ENCODE measurements at places on chromosomes 4 and X. TPM values are rescaled to one million over a fixed set of nuclear protein-coding genes. Genes with fewer than 3 reads are reported as not detected.
A peak's percentile ranks its signal among the peaks of the same experiment; 100 is the strongest.

WNK3 gene
- total RNA-seq, result 4.8 TPM

PFKFB1 gene
- not detected for total RNA-seq

DIPK2B gene
- total RNA-seq, result 0.24 TPM

FAM47C gene
- not detected for total RNA-seq

PLCXD1 gene
- total RNA-seq, result 1.4 TPM

DNA sequence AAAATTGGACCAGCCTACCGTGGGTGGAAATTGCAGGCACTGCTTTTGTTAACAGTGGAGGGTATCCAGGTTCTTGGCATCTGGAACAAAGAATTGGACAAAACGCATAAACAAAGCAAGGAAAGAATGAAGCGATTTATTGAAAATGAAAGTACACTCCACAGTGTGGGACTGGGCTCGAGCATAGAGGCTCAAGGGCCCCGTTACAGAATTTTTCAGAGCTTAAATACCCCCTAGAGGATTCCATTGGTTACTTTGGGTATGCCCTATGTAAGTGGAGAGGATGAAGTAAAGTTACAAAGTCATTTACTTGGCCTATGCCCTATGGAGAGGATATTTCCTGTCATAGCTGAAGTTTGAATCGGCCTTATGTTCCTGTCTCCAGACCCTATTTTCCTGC lies 85.3 kb downstream of the GLUD2 start:
- DNase-seq, result no peak

DNA sequence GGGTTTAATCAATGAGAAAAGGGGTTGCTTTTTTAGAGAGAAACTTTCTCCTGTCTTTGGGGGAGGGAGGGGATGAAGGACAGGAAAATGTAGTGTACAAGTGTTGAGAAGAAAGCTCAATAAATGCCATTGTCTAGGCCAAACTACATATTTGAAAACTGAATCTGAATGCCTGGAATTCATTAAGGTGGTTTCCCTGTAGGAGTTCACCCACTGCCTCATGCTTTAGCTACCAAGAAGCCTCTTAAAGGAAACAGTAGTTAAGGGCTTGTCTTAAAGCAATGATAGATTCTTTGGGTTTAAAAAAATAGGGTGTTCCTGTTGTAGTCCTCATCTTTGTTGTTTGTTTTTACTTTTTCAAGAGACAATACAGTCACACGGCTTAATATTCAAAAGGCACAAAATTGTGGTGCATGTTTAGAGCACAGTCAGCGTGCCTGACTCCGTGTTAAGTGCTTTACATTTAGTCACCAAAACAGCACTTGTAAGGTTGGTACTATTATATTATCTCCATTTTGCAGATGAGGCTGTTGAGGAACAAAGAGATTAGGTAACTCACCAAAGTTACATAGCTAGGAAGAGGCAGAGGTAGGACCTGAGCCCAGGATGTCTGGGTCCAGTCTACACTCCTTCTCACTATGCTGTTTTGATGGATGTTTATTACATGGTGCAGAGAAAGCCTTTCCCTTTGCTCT lies 46.0 kb downstream of the FNIP2 start:
- no peak for DNase-seq

DNA sequence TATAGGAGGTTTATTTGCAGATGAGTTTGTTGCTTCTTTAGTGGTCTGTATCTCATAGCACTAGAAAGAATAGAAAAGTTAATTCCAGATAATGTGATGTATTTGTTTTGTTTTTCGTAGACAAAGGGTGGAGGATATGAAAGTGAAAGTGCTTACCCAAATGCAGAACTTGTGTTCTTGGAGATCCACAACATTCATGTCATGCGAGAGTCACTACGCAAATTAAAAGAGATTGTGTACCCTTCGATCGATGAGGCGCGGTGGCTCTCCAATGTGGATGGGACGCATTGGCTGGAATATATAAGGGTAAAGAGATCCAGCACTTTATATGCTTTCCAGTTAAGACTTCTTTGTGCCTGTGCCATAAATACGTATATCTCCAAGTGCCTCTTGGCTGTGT lies 43.3 kb downstream of the MTMR1 start:
- no peak for DNase-seq

DNA sequence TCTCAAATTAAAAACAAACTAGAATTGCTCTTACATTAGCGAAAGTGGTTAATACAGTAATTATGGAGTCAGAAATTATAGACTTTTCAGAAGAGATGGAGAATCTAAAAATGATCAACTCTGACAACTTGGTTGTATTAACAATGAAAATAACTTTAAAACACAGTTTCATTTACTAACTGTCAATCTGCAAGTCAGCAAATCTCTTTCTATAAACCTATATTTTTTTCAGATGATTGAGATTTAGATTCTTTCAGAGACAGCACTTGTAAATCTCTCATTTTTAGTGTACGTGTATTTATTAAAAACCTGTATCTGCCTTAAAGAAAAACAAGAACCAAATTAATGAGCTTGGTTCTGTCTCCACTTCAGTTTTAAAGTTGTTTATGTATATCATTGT lies 311.4 kb downstream of the EPHA5 start:
- DNase-seq, result no peak

DNA sequence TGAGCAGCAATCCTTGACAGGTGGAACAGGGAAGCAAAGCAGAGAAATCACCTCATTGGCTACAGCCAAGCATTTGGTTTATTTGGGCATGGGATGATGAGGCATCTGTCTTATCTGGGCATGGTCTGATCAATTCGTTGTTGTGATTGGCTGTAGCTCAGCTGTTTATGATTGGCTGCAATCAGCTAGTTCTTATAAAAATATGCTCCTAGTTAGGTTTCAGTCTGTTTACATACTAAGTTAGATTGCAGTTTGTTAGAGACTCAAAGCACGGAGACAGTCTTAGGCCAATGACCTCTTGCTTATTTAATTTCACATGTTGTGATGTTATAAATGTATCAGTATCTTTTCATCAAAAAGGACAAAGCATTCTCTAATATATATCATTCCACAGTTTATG lies 312.0 kb downstream of the PDGFC start:
- no peak for DNase-seq

- no peak for DNase-seq
Measured at GRCh38 chr4:104941661-104942062, 205.0 kb upstream of the TET2 start.

DNA sequence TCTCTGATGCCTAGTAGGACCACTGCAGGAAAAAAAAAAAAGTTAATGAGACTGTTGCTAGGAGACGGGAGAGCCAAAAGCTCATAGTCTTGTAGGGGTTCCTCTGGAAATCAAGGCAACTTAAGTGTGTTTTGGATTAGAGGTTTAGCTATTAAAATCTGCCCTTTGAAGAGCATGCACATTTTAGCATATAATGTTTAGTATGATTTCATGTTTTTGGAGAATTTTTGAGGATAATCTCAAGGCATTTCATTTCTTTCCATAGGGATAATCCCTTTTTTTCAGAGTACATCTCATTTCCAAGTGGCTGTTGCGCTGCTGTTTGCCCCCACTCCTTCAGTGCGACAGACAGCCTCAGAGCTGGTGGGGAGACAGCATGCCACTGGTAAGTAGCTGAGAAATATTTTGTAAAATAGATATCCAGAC lies at the start of gene LINC00632:
LINC00632 (plus strand) TSS at position 339 of the 426 bp plus-strand sequence.
- peak; percentile 51 for DNase-seq

GRCh38 chr4:4789462-4789861 lies 70.0 kb upstream of the MSX1 start:
- no peak for DNase-seq

All from umbilical cord (tissue), 2 donors.